Right lobe of liver (tissue), 6 donors: ENCODE measurements at places on chromosomes 13 and 19. TPM values are rescaled to one million over a fixed set of nuclear protein-coding genes. Genes with fewer than 3 reads are reported as not detected.

The CYP4F2 gene
- 151 TPM for total RNA-seq

DNA sequence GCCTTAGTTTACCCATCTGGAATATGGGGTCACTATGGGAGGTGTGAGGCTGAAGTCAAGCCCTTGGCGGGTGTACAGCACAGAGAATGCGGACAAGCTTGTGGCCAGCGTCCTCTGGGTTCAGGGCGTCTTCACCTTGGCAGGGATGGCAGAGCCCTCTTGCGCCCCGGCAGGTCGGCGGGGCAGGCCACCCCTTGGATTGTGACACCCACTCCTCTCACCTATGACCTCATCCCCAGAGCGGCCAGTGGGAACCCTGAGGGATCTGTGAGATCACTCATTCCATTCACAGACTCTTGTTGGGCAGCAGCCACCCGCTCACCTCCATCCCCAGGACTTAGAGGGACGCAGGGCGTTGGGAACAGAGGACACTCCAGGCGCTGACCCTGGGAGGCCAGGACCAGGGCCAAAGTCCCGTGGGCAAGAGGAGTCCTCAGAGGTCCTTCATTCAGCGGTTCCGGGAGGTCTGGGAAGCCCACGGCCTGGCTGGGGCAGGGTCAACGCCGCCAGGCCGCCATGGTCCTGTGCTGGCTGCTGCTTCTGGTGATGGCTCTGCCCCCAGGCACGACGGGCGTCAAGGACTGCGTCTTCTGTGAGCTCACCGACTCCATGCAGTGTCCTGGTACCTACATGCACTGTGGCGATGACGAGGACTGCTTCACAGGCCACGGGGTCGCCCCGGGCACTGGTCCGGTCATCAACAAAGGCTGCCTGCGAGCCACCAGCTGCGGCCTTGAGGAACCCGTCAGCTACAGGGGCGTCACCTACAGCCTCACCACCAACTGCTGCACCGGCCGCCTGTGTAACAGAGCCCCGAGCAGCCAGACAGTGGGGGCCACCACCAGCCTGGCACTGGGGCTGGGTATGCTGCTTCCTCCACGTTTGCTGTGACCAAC, at the start of gene SPACA4:
Gene SPACA4, plus strand, starts transcription at position 280 of the 896 bp plus-strand sequence. Its CDS starts 237 bp downstream, at position 517.
- H3K4me3 ChIP-seq = no peak within 1 kb of the TSS
- no peaks in the 10 kb centered on the region for H3K4me1 ChIP-seq
- H3K27me3 ChIP-seq = no peaks in the 10 kb centered on the region
- no peak within 1 kb of the TSS for H3K27ac ChIP-seq
- no peak for DNase-seq

- H3K4me1 ChIP-seq = no peaks in the 10 kb centered on the region
- H3K27ac ChIP-seq = no peak overlapping the region
- H3K36me3 ChIP-seq = peaks cover 11% of the 10 kb centered on the region
- H3K4me3 ChIP-seq = no peak overlapping the region
- DNase-seq = no peak
These were observed 69.1 kb downstream of the RBM26 start for GRCh38 chr13:79336966-79337365.

GRCh38 chr13:47901441-47901840, 99.6 kb downstream of the SUCLA2 start:
- H3K27ac ChIP-seq = no peak overlapping the region
- H3K4me1 ChIP-seq = no peaks in the 10 kb centered on the region
- DNase-seq = no peak
- H3K4me3 ChIP-seq = no peak overlapping the region
- no peaks in the 10 kb centered on the region for H3K27me3 ChIP-seq
- no peaks in the 10 kb centered on the region for H3K36me3 ChIP-seq
